ENCODE measurements at places on chromosomes 4 and X. TPM values are rescaled to one million over a fixed set of nuclear protein-coding genes. Genes with fewer than 3 reads are reported as not detected.

Gene SPANXN4
- not detected for total RNA-seq

Gene NAP1L3
- total RNA-seq: not detected

Gene SUPT20HL2
- total RNA-seq: not detected

Gene CYTL1
- not detected for total RNA-seq

Gene IQCM
- total RNA-seq: not detected

Gene XAGE2
- not detected for total RNA-seq

Gene SCRG1
- not detected for total RNA-seq

Gene POF1B
- 7.1 TPM for total RNA-seq

Gene SLC9A7
- total RNA-seq: 7.2 TPM

Gene KLB
- total RNA-seq: 0.07 TPM

Gene G3BP2
- 124 TPM for total RNA-seq

Gene PLAC8
- 4.7 TPM for total RNA-seq

Gene TRIM61
- total RNA-seq: 1.2 TPM

Gene TLR3
- 2.4 TPM for total RNA-seq

Gene AKAP4
- not detected for total RNA-seq

Gene ADRA2C
- total RNA-seq: not detected

Gene SPANXA1
- total RNA-seq: not detected

Gene BEX3
- total RNA-seq: 198 TPM

Gene SGMS2
- total RNA-seq: 86.9 TPM

Gene PQBP1
- 64.3 TPM for total RNA-seq

Gene NPY1R
- total RNA-seq: not detected

Gene MXRA5
- 0.85 TPM for total RNA-seq

Gene NAA11
- not detected for total RNA-seq

Gene NIPAL1
- total RNA-seq: 13.0 TPM

Gene STARD8
- total RNA-seq: not detected

Gene KIT
- total RNA-seq: not detected

Gene ZNF518B
- total RNA-seq: 18.3 TPM

Gene CRMP1
- not detected for total RNA-seq

Gene TMPRSS11D
- total RNA-seq: 1.9 TPM

Gene SLITRK2
- not detected for total RNA-seq

Gene ARMCX2
- total RNA-seq: 20.0 TPM

Gene MAGEB6B
- total RNA-seq: not detected

Gene HOPX
- total RNA-seq: 115 TPM

Gene XAGE1A
- not detected for total RNA-seq

Gene PITX2
- total RNA-seq: not detected

Gene HSD17B13
- total RNA-seq: not detected

Gene MAGEB17
- total RNA-seq: not detected

Gene SPACA5
- total RNA-seq: not detected

Gene TCEAL8
- 83.1 TPM for total RNA-seq

Gene USP17L24
- not detected for total RNA-seq

Gene SPATA18
- total RNA-seq: 3.5 TPM

Gene EVC2
- 2.8 TPM for total RNA-seq

Gene PRDM5
- 3.1 TPM for total RNA-seq

Gene VCX2
- not detected for total RNA-seq

Gene CNGA1
- 5.1 TPM for total RNA-seq

Gene ITGB1BP2
- 0.37 TPM for total RNA-seq

Gene C4orf54
- not detected for total RNA-seq

Gene SOX3
- not detected for total RNA-seq

Gene ITIH6
- total RNA-seq: not detected
